CD4-positive, alpha-beta T cell treated with Interleukin-10 for 1 hour (primary cell): ENCODE measurements at places on chromosomes 12 and 14.

DNA sequence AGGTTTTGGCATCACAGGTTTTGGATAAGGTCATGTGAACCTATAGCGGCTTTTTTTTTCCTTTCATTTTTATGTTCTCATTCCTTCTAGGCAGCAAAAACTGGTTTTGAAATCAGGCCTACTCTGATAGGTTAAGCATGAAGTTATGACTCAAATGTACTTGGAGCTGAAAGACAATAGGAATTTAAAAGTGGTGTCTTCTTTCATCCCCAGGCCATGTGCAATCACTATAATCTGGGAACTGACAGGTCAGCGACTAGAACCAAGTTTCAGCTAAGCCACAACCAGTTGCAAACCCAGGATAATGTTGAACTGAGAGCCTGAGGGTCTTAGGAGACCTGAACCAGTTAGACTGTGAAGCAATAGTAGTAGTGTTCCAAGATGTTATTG, 74.3 kb downstream of the ANO6 start:
- DNase-seq: no peak

- no peak for DNase-seq
Measured at GRCh38 chr12:50984586-50985298, 32.4 kb downstream of the HIGD1C start.

GRCh38 chr14:94173885-94174603, at the start of gene PPP4R4:
Gene PPP4R4 (plus strand): TSS chr14:94174322. CDS start chr14:94174466, 144 bp downstream.
- peak; percentile 90 for DNase-seq

GRCh38 chr12:77540097-77540496, 290.6 kb upstream of the NAV3 start:
- no peak for DNase-seq

DNA sequence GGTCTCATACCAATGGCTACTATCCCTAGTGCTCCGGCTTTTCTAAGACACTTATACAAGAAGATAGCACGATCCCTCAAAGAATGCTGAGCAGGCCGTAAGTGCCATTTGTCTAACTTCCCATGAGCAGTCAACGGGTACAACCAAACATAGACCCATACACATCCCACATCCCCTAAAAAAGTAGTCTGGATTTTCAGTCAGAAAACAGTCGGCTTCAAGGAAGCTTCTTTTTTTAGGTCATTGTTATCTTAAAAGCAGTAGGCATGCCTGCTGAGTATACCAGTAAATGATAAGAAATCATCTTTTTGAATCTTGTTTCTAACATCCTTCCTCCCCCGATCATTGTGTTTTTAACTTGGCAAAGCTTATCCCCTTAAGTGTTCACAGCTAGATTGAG, 19.8 kb downstream of the OSBPL8 start:
- DNase-seq: no peak
